ENCODE measurements at places on chromosomes 13 and 19. TPM values are rescaled to one million over a fixed set of nuclear protein-coding genes. Genes with fewer than 3 reads are reported as not detected.

DOCK6 gene
- total RNA-seq = 34.1 TPM

DNA sequence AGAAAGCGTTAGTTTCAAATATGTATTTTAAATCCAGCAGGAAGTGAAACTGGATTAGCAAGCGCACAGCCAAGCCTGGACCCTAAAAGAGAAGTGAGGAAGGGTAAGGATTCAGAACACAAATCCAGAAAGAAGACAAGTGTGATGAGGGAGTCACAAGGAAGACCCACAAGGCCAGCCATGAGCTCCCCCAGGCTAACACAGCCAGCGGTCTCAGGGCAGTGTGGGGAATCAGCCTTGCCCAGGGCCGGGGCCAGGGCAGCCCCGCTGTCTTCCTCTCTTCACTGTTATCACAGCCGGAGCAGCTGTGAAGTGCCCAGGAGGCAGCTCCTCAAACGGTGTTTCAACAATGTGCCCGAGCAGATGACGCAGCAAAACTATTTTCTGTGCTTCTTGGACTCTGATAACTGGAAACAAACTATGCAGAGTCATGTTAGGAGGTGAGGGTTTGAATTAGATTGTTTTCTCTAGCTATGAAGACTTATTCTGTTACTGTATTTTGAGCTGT lies 12.2 kb upstream of the CDC16 start:
- no peak for DNase-seq

GRCh38 chr19:42290136-42290522 lies 11.8 kb upstream of the PRR19 start:
- no peak for DNase-seq

LGALS14 gene
- total RNA-seq = not detected

Data from adrenal gland (tissue), 19 donors.